Right lung (tissue), 10 donors: ENCODE measurements at places on chromosomes 13 and 19. TPM values are rescaled to one million over a fixed set of nuclear protein-coding genes. Genes with fewer than 3 reads are reported as not detected.

DNA sequence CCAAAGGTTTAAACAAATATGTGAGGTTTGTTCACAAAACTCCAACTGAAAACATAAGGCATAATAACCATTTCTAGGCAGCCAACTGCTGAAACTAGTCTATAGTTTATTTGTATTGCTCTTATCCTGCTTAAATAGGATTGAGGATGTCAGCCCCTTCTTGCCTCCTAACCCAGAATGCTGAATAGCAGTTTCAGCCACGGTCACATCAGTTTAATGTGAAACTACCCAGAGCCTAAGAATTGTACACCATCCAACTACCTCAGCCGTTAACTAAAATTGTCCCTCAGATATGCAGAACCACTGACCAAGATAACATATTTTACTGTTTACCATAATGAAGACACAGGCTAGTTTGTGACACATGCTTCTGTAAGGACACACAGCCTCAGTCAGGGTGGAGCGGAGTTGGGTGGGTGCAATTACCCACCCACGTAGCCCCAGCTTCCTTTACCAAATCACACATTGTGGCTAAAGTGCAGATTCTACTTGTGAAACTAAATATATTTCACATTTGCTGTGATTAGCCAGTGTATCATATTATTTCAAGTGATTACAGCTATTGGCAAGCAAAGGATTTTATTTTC lies 259.9 kb downstream of the EFNB2 start:
- DNase-seq, result no peak

- DNase-seq, result peak; percentile 85
Observed at GRCh38 chr19:43474986-43475705, 9.7 kb upstream of the LYPD3 start.

Gene PCDH17
- 16.7 TPM for polyA plus RNA-seq

Gene WDR88
- polyA plus RNA-seq, result 0.94 TPM
